ENCODE measurements at places on chromosomes 7 and 10. TPM values are rescaled to one million over a fixed set of nuclear protein-coding genes. Genes with fewer than 3 reads are reported as not detected.

Gene PIP
- not detected for total RNA-seq

Gene HHEX
- 0.49 TPM for total RNA-seq

- peak; percentile 97 for DNase-seq
Measured at GRCh38 chr10:68153473-68154210, 44.4 kb downstream of the MYPN start.

DNA sequence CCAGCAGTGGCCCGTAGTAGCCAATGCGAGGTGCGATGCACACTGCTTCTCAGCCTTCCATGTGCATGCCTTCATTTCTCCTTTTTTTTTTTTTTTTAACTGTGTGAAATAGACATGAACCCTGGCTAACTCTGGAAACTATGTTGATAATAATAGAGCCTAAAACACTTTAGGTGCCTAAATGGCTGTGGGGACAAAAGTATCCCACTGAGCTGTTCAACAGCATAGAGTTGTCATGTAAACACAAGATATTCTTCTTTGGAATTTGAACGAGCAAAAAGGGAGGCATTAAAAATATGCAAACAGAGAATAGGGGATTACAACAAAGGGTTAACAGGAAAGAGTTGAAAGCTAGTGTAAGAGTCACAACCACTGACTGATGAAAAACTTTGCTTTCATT lies 162.1 kb upstream of the NOBOX start:
- no peak for DNase-seq

GRCh38 chr10:35898716-35899440 lies 256.8 kb upstream of the FZD8 start:
- no peak for DNase-seq

GRCh38 chr7:45638916-45639315 lies 64.7 kb downstream of the ADCY1 start:
- no peak for DNase-seq

Measured in fibroblast of the aortic adventitia (primary cell).